WTC11 (cell line): ENCODE measurements at places on chromosomes 13 and 19.

DNA sequence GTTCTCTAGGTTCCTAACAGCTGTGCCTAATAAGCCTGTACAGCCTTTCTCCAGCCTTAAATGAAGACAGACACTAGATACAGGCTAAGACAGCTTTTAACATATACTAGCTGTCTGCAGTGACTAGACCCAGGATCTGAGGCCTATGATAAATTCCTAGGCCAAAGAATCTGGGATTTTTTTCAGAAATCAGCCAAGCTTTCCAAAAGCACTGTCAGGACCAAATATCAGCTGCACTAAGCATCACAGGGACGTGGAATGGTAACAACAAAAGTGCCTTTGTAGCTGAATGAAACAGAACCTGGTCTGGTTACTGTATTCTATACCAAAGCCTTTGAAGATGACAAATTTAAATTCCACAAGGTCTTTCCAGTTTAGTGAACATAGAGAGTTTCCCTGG is 77.9 kb upstream of the DOCK9 start:
- DNase-seq, result no peak

GRCh38 chr19:6267552-6268381 is 12.0 kb downstream of the MLLT1 start:
- no peak for DNase-seq

- DNase-seq, result no peak
Measured at GRCh38 chr13:37485756-37486155, 112.8 kb downstream of the POSTN start.

GRCh38 chr13:49933511-49933910 is 2.6 kb downstream of the SPRYD7 start:
- no peak for DNase-seq

DNA sequence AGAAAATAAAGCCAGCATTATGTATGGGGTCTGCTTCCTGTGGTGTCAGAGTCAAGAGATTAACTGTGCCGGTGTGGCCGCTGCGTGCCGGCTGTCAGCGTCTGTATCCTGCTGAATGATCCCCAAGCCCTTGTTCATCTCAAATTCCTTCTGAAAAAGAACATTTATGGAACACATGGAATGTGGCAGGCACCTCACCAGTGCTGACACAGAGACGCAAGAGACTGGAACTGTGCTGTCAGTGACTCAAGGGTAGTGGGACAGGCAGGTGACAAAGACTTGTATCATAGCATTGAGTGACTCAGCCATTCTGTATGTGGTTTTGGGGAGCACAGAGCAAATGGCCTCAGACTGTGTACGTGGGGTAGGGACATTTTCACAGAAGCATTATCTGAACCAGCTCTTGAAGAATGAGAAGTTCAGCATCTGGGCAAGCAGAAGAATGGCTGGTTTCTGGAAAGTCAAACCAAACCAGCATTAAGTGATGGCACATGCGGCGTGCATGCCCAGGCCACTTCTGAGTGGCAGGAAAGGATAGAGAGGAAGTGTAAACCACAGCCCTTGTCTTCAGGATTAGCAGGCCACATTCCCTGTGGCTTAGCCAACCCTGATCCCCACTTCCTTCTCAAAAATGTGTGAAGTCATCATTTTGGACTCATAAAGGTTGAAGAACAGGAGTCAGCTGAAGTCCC is 54.0 kb upstream of the IRS2 start:
- no peak for DNase-seq

GRCh38 chr13:101398920-101399319 is 17.4 kb downstream of the NALCN start:
- DNase-seq, result no peak

GRCh38 chr19:49809160-49809940 is 3.7 kb downstream of the FUZ start:
- DNase-seq, result peak; percentile 67
